HEK293T (cell line): ENCODE measurements at places on chromosomes 5 and 9.

- DNase-seq: no peak
Measured at GRCh38 chr9:111842313-111842712, 47.6 kb upstream of the SHOC1 start.

DNA sequence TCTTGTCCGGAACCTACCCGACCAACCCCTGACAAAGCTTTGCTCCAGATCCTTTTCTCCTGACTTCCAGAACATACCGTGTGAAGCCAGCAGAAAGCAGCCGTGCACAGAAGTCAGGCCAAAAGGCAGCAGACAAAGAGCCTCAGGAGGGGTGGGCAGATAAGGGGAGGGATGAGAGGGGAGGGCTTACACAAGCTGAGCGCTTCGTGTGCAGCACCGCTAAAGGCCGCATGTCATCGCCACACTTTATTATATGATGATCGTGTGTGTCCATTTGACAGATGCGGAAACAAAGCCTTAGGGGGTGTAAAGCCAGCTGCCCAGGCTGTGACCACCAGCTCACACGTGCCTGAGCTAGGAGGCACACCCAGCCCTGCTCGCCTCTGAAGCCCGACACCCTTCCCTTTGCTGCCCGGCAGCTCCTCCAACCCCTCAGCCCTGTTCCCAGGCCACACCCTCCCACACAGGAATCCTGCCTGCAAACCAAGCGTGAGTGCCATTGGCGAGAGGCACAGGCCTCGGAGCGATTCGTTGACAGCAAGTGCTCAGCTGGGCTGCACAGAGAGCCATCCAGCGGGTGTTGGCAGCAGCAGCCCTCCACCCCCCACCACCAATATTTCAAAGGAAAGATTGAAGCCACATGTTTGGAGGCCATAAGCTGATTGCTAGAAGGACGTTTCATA, 170.5 kb upstream of the SMIM23 start:
- no peak for DNase-seq

DNA sequence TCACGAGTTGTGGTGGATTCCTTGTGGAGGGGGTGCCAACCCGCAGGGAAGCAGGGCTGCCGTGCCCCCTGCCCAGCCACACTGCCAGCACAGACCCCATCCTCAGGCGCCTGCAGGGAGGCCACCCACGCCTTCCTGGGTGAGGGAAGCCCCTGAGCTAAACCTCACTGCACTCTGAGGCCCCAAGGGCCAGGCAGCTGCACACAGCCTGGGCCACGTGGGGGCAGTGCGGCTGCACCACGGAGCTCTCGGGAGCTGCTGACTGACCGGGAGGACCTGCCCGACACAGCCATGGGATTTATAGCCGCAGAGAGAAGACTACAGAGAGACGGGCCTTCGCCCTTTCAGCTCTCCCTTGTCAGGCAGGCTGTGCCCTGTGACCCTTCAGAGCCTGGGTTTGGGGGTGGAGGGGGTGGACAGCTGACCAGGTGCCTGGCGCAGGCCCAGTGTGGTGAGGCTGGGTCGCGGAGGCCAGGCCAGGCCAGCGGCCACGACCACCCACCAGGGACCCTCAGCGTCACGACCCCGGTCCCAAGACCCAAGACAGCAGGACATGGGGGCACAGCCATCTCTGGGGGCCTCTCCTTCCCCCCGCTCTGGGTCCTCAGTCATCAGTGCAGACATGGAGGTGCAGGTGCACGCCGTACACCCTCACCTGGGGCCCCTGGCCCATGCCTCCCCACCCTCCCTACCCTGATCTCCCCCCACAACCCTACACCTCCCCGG, 4.3 kb upstream of the AHRR start:
- DNase-seq: peak; percentile 86

GRCh38 chr9:130532426-130533080, 46.8 kb upstream of the FUBP3 start:
- no peak for DNase-seq

GRCh38 chr9:35615981-35616680, 2.1 kb downstream of the CD72 start:
- no peak for DNase-seq

GRCh38 chr9:94799578-94800264, 73.2 kb downstream of the AOPEP start:
- DNase-seq: no peak

DNA sequence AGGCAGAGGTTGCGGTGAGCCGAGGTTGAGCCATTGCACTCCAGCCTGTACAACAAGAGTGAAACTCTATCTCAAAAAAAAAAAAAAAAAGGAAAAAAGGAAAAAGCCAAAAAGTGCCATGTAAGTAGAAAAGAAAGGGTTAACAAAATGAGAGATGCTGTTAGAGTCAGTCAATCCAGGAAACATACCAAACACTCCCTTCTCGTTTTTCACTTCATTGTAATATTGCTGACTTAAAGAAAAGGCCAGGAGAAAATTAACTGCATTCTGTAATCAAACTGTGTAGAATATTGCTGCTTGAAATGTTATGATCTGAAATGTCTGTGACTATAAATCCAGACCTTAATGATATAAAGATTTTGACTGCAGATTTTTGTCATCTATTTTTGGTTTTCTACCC, 379.1 kb downstream of the ENC1 start:
- no peak for DNase-seq
